Daoy (cell line): ENCODE measurements at places on chromosomes 13 and 19. TPM values are rescaled to one million over a fixed set of nuclear protein-coding genes. Genes with fewer than 3 reads are reported as not detected.

DNA sequence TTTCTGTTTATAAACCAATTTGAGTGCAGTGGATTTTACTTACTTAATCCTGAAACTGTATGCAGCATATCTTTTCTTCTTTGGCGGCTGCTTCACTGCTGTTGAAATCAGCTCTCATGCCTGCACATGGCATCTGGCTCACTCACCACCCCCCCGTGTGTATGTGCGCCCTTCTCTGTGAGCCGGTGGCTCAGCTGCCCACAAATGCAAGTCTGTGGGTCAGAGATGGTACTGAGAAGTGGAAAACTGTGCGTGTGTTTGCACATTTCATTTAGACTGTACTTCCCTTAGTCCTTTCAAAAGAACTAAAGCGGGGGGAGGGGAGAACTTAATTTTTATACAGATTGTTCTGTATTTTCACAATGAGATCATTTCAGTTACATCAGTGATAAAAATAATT, 307.6 kb downstream of the SHISA2 start:
- no peak for DNase-seq

GRCh38 chr13:47233734-47234133, 336.9 kb upstream of the HTR2A start:
- no peak for DNase-seq

- DNase-seq, result no peak
Observed at GRCh38 chr13:84655677-84656076, 773.4 kb upstream of the SLITRK1 start.

DNA sequence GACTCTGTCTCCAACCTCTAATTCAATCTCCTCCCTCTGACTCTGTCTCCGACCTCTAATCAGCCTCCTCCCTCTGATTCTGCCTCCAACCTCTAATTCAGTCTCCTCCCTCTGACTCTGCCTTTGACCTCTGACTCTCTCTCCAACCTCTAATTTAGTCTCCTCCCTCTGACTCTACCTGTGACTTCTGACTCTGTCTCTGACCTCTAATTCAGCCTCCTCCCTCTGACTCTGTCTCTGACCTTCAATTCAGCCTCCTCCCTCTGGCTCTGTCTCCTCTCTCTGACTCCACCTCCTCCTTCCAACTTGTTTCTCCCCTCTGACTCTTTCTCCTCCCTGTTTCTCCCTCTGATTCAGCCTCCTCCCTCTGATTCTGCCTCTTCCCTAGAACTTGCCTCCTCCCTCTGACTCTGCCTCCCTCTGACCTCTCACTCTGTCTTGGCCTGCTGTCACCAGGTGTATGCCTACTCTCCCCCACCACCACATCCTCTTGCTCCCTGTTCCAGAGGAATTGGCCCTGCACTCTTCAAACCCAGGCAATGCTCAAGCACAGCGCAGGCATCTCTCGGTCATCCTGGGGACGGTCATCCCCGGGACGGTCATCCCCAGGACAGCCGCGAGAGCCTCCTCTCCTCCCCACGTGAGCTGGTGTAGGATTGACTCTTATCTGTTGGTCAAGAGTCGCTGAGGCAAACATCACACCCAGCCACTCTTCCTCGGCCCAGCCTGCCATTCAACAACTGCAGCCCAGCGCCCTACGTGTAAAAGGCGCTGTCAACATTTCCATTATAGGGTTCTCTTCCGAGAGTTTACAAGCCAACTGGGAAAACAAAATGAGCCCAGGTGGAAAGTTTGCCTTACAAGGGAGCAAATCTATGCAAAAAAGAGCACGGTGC, 60.2 kb downstream of the ZIC5 start:
- DNase-seq, result no peak

DNA sequence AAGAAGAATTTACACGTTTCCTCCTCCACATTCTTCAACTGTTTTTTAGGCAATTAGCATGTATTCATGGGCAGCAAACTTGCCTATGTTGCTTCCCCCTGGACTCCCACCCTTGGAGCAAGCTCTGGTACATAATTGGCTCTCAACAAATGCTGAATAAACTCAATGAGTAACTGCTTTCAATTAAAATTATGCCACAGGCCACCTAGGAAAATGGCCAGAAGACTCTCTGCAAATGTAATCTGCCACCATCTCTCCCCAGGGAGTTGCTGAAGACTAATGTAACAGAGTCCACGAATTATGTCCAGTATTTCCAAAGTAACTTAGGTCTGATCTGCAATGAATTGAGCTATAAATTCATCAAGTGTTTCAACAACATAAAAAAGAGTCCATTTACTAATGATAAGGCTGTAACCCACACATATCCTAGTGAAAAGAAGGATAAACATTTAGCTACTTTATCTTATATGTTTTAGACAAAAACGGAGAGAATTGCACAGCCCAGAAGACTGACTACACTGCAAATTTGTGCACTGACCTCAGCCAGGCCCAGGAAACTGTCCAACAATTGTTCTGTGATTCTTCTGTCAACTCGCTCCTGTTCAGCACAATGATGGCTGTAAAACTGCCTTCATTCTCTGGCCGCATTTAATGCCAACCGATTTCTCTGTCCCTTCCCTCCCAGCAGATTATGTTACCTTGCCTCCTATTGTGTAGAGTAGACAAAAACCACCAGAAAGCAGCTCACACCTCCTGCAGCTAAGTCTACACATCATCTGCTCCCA, 808.6 kb upstream of the ARGLU1 start:
- DNase-seq, result no peak

Gene C13orf42
- not detected in 2 replicates for total RNA-seq

Gene COL4A2
- total RNA-seq, result 247 and 262 TPM in 2 replicates
